Kidney tubule cell (primary cell): ENCODE measurements at places on chromosomes 5 and 9.

DNA sequence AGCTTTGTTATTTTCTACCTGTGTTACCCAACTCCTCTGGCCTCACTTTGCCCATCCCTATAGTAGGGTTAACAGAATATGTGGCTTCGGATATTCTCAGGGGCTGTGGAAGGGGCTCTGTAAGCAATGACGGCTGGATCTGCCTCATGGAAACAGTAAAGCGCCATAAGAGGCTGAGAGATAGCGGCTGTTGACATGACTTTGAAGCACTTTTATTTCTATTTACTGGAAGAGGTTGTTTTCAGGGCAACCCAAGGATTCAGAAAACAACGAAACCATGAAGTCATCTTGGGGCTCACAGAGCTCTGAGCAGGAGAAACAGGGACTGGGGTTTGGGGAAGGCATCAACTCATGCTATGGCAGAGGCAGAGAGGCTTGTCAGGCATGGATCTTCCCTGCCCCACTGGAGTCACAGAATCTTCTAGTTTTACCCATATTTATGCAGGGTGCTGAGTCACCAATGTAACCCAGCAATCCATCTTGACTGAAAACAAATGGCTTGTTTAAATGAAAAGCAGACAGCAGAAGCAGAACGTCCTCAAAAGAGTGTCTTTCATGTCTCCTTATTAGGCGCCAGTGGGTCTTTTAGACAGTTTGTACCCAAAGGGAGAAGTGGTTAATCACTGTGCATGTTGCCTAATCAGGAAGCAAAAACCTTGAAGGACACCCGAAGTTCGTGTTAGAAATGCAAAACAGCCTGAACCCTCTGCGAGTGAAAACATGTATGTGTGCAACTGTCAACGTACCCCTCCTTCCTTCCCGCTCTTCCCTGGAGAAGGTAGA is 113.0 kb downstream of the COL23A1 start:
- no peak for DNase-seq

- no peak for DNase-seq
Observed at GRCh38 chr9:91160181-91160580, 201.5 kb downstream of the AUH start.

- no peak for DNase-seq
Observed at GRCh38 chr9:74921737-74922136, 31.0 kb downstream of the C9orf40 start.

- DNase-seq = no peak
Observed at GRCh38 chr9:87891754-87892153, 9.1 kb downstream of the SPATA31E1 start.

GRCh38 chr5:176621661-176622079 is 8.7 kb downstream of the SNCB start:
- no peak for DNase-seq

DNA sequence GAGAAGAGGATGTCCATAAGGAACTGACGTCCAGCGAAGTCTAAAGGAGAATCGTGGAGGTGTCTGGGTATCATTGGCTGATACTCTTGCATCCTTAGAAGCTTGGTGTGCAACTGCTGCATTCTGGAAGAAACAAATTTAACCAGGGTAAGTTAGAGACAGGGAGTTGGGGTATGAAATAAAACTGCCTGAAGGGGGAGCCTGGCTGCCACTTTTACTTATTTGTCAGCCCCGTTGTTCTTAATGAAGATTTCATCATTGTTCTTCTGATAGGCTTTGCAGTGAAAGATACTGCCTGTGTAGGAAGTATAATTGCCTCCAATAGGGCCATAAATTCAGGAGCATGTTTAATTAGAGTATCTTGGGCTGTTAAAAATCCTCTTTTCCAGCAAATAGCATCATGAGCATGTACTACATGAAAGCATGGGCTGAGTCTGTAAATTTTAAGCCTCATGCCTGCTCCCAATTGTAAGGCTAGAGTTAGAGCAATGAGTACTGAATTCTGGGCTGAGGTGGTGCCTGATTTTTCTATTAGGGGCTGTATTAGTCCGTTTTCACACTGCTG is 1264.5 kb upstream of the ACO1 start:
- peak; percentile 39 for DNase-seq

DNA sequence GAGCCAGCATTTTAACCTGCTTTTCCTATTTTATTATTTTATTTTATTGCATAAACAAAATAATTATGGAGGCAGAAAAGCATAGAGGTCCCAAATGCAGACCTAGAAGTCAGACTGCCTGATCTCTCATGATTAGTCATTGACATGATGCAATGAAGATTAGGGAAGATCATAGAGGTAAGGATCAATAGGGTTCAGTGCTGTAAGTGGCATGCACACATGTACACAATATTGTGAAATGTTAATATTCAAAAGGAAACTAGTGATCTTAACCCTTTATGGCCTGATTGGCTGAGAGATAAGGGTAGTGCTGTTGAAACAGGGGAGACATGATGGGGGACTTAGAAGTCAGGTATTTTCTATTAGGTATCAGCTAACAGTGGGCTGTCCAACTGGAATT is 1.1 kb upstream of the FRRS1L start:
- no peak for DNase-seq
